Ovary (tissue), 10 donors: ENCODE measurements at places on chromosomes 5 and 9. TPM values are rescaled to one million over a fixed set of nuclear protein-coding genes. Genes with fewer than 3 reads are reported as not detected.

DNA sequence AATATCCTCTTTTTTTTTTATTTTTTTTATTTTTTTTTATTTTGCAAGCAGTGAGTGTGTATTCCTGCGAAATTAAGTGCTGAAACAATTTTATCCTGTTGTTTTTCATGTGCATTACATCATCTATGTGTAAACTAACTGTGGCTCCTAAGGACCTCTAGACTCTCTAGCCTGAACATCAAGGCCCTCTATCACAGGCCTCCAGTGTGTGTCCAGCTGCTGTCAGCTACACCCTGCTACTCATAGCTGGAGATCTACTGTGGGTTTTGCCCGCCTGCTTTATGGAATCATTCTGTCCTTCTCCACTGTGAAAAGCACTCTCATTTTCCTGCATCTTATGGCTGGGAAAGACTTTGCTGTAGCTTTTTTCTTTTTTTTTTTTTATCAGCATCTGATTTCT lies 157.8 kb downstream of the KCTD16 start:
- no peak for DNase-seq

DNA sequence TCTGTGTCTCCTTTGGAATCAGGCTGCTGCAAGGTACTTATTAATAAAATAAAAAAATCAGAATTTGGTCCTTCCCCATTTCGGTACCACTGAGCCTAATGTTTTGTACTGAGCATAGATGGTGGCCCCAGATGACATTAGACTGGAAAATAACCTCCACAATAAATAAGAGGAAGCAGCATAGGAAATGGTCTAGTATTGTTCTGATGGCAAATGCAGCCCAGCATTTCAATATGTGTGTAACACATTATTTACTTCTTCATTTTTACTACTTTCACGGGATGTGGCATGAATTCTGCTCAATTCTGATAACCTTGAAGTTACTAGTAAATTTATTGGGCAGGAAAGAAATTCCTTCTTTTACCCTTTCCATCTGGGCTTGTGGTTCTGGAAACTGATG lies 295.6 kb downstream of the ADGRV1 start:
- no peak for DNase-seq

DNA sequence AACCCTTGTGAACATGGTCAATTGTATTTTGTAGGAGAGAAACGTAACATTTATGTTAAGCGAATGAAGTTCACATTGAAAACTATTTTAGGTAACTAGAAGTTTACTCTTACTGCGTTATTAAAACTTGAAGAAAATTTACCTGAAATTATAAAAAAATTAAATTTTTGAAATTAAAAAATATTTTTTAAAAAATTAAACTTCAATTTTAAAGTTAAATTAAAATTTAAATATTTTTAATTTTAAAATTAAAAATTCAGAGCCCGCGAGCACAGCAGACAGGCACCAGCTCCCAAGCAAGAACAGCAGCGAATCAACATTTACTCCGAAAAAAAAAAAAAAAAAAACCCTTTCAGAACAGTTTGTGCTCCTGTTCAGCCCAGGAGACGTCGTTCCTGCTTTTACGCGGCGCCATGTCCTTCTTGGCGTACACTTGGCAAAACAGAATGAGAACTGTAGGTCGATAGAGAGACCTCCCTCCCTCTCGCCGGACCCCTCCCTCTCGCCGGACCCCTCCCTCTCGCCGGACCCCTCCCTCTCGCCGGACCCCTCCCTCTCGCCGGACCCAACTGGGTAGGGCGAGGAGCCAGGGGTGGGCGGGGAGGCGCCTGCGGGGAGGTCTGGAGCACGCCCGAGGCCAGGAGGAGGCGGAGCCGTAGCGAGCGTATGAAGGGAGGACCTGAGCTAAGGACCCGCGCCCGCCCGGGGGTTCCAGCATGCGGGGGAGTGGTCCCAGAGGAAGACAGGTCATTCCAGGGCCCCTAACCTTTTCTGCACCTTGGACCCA lies 235.8 kb downstream of the ROR2 start:
- peak; percentile 84 for DNase-seq

Gene ERBIN
- polyA plus RNA-seq: 31.0 TPM

- no peak for DNase-seq
These were observed 87.6 kb upstream of the COL5A1 start for GRCh38 chr9:134553996-134554372.

DNA sequence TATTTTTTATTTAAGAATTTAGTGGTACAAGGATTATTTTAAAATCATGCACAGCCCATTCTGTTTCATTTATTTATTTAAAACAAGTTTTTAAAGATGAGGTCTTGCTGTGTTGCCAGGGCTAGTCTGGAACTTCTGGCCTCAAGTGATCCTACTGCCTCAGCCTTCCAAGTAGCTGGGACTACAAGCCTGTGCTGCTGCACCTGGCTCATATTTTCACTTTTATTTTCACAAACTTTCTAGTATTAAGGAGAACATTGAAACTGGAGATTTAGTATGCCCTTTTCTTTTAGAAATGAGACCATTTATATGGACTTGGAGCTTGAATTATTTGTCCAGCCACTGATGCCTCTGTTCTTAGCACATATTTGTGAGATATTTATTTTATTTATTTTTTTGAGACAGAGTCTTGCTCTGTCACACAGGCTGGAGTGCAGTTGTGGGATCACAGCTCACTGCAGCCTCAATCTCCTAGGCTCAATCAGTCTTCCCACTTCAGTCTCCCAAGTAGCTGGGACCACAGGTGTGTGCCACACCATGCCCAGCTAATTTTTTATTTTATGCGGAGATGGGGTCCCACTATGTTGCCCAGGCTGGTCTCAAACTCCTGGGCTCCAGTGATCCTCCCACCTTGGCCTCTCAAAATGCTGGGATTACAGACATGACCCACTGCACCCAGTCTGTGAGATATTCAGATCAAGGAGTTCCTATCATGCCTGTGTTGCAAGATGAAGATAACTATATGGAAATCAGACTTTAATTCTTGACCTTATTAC lies 7.4 kb downstream of the DMXL1 start:
- DNase-seq: no peak

DNA sequence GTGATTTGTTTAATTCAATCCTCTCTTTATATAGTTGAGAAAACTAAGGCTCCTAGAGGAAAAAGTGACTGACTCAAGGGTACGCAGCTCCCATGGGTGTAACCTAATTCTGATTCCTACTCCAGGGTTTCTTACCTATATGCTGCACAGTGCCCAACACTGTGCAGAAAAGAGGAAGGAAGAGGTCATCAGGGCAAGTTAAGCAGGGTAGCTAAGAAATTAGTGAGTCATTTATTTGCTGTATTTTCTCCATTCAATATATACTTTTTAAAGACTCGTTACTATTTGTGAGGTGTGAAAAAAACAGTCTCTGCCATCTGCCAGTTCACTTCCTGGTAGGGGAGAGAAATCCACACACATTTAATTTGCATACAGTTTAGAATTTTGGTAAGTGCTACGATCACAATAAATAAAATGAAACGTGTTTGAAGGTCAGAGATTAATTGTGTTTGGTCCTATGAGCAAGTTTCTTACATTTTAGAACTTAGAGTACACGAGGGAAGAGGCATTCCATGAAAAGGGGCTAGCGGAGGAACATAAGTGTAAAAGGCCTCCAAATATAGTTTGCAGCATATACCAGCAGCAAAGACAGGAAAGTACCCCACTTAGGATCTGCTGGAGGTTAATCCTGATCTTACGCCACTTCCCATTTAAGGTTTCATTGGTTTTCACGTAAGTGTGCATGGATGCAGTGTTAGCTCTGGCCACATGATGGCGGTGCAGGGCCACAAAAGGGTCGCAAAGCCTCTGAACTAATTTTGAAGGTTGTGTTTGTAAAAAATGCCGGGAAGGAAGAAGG lies 59.9 kb upstream of the TLR4 start:
- peak; percentile 72 for DNase-seq

Gene SLC6A18
- polyA plus RNA-seq: not detected

DNA sequence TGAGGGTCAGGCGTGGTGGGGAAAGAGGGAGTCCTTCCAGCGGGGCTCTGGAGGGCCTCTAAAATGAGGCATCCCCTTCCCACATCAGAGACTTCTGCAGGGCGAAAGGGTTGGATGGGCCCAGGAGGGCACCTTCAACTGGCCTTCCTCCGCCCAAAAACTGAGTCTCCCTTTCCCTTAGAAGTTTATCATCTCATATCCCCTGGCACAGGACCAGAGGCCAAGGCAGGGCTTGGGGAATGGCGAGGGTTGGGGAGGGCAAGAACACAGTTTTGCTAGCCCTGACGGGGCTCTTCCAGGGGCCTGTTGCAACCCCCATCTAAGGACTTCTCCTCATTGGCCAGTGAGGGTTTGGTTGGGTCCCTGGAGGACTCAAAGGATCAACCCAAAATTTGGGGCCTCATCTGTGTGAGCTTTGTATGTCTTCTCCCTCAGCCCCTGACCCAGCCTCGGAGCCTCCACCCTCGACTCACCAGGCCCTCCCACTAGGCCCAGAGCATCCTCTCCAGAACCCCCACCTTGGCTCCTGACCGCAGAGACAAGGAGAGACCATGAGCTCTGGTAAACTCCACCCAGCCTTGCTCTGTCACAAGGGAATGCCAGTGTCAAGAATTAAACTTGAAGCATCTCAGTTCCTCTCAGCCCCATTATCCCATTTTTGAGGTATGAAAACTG lies 24.1 kb downstream of the AQP7 start:
- DNase-seq: no peak

- no peak for DNase-seq
These were observed 53.4 kb upstream of the ALDH1B1 start for GRCh38 chr9:38339087-38339486.

DNA sequence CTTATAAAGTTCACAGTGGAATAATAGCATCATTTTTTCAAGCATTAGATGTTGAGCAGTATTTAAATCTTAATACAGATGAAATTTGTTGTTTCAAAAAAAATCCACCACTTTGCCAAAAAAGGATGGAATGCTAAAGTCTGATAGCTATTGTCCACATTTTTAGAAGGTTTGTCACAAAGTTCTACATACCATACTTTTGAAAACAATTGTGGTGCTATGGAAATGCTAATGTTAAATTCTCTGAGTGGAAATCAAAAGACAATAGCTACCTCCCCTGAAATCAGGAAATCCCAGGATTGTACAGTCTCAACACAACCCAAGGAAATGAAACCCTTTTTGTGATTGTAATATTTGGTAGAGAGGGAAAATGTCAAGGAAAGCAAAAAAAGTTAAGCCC lies 19.3 kb upstream of the GRAMD2B start:
- no peak for DNase-seq

DNA sequence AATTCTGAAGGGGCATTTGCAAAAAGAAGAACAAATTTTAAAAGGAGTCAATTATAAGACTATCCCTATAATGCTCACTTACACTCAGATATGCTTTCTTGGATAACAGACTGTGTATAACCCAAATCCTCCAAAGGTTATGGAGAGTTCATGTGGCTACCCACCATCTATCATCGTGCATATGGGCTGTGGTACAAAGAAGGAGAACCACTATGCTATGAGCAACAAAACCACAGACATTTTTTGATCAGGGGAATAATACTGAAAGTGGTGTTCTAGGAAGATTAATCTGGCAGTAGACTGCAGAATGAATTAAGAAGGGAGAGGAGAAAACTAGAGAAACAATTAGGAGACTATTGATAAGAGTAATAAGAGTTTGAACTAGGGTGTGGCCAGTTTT lies 16.8 kb downstream of the NR3C1 start:
- no peak for DNase-seq

DNA sequence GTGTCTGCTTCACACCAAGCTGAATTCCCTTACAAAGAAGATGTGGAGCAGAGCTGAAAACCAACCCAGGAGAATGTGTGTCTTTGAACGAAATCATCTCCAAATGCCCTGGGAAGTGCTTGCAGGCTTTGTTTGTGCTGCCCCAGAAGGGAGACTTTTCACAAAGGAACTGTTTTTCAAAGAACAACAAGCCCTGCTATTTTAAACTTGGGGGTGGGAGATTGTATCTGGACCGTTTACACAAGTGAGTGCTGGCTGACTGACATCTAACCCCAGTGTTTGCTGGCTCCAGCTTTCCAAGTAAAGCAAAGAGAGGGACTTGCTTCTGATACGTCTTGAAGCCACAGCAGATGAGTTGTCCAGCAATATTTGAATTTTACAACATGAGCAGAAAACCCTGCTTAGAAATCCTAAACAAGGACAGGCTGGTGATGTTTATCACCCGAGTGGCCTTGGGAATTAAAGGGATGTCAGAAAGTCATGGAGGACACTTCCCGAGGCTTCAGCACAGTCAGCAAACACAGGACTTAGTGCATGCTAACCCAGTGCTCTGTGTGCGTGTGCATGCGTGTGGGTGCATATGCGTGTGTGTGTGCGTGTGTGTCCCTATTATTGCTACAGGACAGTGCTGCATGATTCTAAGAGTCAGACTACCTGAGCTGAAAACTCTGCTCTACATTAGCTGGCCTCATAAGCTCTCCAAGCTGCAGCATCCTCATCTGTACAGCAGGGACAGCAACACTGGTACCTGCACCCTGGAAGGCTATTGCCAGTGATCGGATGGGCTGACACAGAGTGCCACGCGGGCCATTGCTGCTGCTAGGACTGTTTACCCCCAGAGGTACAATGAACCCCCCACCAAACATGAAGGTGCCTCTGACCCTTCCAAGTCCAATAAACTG lies 1.4 kb downstream of the ADAMTS12 start:
- DNase-seq: no peak

- DNase-seq: no peak
These were observed 4.5 kb downstream of the TJP2 start for GRCh38 chr9:69178583-69179011.

- no peak for DNase-seq
These were observed 20.3 kb downstream of the HSD17B3 start for GRCh38 chr9:96281641-96282040.

DNA sequence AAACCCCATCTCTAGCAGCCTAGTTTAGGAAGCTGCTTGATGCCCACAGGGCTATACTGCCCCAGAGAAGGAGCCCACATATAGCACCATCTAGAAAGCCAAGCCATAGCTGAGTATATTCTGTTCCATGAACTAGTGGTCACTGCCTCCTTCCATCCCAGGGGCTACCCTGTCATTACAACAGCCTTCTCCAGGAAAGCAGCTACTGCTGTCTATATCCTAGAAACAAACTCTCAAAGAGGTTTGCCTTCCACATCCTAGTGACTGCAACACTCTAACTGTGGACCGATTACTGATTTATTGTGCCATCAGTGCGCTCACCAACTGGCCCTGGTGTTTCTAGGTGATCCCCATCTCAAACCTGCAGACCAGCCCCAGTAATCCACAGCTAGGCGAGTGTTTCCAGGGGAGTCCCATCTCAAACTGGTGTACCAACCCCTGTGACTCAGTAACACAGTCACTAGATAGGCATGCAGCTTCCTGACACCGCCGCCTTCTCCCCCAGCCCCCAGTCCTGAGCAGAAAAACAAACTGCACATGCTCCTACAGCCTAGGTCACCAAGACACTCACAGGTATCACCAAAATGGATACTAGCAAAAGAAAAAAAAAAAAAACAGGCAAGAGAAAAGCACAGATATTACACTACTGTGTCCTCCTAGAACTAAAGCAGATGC lies 14.8 kb downstream of the SPTLC1 start:
- no peak for DNase-seq

- no peak for DNase-seq
These were observed 65.9 kb upstream of the CPLX2 start for GRCh38 chr5:175805256-175806011.

GRCh38 chr5:95261437-95262175 lies 23.3 kb downstream of the MCTP1 start:
- no peak for DNase-seq

Gene OLFM1
- 22.3 TPM for polyA plus RNA-seq

- no peak for DNase-seq
These were observed 1.4 kb downstream of the RASGEF1C start for GRCh38 chr5:180207593-180207992.

GRCh38 chr9:107422189-107423185 lies 67.1 kb downstream of the KLF4 start:
- DNase-seq: peak; percentile 72
